Panc1 (cell line): ENCODE measurements at places on chromosomes 16 and 17. TPM values are rescaled to one million over a fixed set of nuclear protein-coding genes. Genes with fewer than 3 reads are reported as not detected.

Gene CCL7
- total RNA-seq: 0.31 TPM

Gene WNT3
- 3.4 TPM for total RNA-seq

Gene GAS7
- 0.05 TPM for total RNA-seq

Gene ALDH3A1
- total RNA-seq: 0.21 TPM

Gene C16orf96
- total RNA-seq: 0.15 TPM

Gene HS3ST3B1
- total RNA-seq: 0.59 TPM

Gene CIBAR2
- total RNA-seq: not detected

Gene FMNL1
- 20.0 TPM for total RNA-seq
